Effector CD4-positive, alpha-beta T cell (primary cell): ENCODE measurements at places on chromosomes 16 and 17.

DNA sequence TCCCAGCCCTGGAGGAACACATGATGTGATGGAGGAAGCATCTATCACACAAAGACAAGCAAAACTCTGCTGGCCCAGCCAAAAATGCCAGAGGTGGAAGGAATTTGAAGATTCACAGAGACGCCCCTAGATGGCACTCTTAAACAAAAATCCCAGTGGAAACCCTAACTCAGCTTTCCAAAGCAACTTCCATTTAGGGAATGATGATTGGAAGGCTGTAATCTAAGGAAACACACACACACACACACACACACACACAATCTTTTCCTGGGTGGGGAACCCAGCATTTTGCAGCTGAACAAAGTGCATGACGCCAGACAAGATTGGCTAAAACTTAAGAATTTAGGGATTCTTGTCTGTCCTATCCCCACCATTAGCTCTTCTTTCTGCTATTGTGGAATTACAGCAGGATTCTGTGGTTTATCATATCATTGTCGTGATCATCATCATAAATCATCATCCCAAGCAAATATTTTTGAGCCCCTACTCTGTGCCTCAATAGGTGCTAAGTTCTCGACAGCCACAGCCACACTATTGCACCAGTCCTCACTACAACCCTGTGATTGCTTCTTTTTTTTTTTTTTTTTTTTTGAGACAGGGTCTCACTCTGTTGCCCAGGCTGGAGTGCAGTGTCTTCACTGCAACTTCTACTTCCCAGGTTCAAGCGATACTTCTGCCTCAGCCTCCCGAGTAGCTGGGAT lies 1.6 kb upstream of the LDAF1 start:
- no peak for DNase-seq

- DNase-seq, result no peak
These were observed 230.7 kb downstream of the IRX3 start for GRCh38 chr16:54055864-54056263.

- peak; percentile 84 for DNase-seq
These were observed 4.3 kb downstream of the VAMP2 start for GRCh38 chr17:8158267-8159031.

- DNase-seq, result no peak
These were observed 12.1 kb upstream of the ZNF423 start for GRCh38 chr16:49867796-49868668.

DNA sequence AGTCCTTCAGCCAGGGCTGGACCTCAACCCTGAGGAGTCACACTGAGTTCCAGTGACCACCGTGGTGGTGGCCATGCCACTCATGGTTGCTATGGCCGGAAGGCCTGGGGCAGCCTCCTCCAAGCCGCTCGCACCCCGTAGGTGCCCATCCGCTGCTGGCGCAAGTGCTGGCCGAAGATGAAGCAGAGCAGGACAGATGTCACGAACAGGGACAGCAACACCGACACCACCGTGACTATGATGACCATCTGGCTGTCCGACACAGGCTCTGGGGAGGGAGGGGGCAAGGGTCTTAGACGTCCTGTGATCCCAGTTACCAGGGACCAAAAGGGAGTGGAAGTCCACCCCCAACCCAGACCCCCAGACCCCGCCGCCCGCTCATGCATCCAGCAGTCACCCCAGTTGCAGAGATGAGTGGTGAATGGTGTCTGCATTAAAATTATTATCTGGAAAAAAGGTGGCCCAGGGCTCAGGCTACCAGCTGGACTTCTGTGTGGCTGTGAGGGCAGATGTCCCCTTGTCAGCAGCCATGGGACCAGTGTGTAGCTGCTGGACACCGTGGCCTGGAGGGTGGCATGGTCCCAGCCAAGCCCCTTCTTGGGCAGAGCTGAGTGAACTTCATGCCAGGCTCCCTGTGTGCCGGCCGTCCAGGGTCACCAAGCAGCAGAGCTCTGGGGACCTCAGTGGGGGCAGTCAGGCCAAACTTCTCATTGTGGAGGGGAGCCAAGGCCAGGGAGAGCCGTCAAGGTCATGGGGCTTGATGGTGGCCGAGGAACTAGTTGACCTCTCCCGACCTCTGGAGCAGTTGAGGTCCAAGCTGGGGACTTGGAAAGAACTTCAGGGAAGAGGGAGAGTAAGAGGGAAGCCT lies 4.7 kb downstream of the PRR29 start:
- no peak for DNase-seq

GRCh38 chr17:29116804-29117753 lies 63.1 kb downstream of the MYO18A start:
- DNase-seq, result peak; percentile 75

- DNase-seq, result no peak
These were observed 324.1 kb downstream of the ZFHX3 start for GRCh38 chr16:72723781-72724180.

DNA sequence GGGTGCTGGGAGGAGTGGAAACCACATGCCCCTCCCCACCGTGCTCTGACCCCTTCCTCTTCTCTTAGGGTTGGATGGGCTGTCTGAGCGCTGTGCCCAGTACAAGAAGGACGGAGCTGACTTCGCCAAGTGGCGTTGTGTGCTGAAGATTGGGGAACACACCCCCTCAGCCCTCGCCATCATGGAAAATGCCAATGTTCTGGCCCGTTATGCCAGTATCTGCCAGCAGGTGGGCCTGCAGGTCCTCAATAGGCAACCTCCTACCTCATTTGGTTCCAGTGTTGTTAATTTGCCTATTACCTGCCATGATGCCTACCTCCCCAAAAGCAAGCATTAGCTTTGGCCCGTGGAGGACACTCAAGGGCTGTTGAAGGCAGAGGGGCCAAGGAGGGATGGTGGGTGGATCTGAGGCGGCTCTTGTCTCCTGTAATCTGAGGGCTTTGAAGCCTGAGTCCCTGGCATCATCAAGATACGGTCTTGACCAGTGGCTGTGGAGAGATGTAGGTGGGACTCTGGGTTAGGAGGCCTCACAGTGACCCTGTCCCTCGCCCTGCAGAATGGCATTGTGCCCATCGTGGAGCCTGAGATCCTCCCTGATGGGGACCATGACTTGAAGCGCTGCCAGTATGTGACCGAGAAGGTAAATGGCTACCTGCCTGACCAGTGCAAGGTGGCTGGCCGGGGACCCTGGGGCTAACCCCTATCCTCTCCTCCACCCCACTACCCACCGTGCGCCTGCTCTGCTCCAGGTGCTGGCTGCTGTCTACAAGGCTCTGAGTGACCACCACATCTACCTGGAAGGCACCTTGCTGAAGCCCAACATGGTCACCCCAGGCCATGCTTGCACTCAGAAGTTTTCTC lies 3.4 kb downstream of the ALDOA start:
- peak; percentile 57 for DNase-seq

GRCh38 chr16:82684256-82684655 lies 57.5 kb downstream of the CDH13 start:
- no peak for DNase-seq

DNA sequence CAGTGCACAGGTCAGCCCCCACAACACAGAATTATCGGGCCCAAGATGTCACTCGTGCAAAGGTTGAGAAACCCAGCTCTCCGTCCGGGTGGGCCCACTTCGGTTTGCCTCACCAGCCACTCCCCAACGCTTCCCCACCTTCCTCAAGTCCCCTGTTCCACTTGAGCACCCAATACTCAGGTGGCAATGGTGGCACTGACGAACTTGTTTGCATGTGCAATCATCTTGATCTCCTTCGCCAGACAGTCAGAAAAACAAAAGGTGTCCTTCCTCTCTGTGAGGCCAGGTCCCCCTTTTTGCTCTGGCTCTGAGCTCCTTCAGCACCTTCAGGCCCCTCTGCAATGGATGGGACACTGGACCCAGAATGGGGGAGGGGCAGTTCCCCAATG lies 3.7 kb downstream of the GGA2 start:
- no peak for DNase-seq

DNA sequence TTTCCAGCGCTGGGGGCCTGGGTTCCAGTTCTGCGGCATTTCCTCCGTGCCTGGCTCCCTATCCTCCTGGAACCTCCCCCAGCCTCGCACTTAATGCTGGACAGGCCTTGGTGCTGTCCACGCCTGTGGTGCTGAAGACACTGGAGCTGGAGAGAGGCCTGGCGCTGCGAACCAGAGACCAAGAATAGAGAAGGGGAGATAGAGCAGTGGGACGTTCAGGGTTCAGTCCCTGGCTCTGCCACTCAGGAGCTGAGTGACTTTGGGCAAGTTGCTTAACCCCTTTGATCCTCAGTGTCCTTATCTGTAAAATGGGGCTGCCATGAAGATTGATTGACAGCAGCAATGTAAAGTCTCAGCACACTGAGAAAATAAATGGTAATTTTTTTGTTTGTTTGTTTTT lies 11.9 kb downstream of the SBK1 start:
- DNase-seq, result no peak

- DNase-seq, result no peak
These were observed 148.1 kb upstream of the HS3ST3A1 start for GRCh38 chr17:13749891-13750235.

GRCh38 chr17:58332778-58333735 lies 4.5 kb upstream of the TSPOAP1 start:
- DNase-seq, result no peak

GRCh38 chr17:66547151-66547865 lies 244.9 kb downstream of the PRKCA start:
- no peak for DNase-seq

GRCh38 chr17:69350911-69351310 lies 24.0 kb upstream of the ABCA5 start:
- no peak for DNase-seq

DNA sequence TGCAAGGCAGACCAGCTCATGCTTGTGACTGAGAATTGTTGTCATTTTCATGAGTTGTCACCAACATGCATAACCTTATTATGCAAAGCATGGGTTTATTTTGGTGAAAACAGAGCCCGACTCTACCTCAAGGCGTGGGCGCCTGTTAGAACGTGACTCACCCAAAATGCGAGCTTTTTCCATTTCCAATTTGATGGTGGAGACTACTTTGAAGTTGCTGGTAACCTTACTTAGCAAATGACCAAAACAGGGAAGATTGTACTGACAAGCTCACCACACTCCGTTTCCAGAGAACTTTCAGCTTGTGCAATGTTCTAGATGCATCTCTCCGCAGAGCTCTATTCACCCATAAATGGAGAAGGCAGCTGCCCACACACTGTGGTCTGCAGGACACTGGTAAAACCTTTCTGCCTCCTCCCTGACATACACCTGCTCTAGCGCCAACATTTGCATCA lies 284.5 kb downstream of the MAF start:
- DNase-seq, result no peak

DNA sequence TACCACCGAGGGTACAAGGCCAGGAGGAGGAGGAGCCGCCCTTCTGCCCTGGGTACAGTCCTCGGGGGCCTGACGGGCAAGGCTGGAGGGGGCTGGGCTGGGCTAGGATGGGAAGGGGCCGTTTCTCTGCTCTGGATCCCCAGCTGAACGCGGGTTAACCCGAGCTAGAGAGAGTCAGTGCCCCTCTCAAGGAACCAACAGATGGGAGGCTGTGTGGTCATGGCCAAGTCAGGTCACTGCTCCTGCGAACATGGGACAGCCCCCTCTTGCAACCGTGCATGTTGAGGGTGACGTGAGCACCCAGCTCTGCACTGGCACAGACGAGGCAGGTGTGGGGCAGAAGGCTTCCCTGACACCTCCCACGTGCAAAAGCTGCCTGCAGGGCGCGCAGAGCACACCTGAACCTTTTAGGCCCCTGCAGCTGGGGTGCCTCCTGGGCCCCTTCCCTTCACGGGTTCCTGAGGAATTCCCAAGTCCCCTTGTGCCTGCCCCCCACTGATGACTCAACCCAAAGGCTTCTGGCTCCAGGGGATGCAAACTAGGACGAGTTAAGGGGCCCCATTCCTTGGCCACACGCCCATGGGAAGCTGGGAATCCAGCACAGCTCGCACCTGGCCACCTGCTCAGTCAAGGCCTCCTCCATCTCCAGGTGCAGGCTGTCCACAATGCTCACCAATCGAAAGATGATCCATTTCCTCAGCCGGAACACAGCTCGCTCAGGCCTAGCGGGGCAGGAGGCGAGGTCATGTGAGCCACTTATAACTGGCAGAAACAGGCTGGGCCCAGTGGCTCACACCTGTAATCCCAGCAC lies 6.3 kb downstream of the MYBBP1A start:
- no peak for DNase-seq

DNA sequence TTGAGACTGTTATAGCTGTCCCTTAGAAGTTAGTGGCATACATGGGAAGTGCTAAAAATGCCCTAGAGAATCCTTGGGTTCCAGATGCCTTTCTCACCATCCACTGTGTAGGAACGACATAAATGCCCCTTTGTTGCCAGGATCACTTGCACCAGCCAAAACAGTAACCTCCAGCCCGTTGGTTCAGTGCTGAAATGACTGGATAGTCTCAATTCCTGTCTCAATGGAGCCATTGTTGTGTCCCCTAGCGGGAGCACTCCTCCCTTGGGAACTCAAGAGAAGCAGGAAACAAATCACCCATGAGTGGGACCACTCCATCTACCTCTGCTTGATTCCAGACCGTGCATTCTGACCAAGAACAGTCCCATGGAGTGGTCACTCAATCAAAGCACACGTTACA lies 23.1 kb downstream of the MPHOSPH6 start:
- no peak for DNase-seq

DNA sequence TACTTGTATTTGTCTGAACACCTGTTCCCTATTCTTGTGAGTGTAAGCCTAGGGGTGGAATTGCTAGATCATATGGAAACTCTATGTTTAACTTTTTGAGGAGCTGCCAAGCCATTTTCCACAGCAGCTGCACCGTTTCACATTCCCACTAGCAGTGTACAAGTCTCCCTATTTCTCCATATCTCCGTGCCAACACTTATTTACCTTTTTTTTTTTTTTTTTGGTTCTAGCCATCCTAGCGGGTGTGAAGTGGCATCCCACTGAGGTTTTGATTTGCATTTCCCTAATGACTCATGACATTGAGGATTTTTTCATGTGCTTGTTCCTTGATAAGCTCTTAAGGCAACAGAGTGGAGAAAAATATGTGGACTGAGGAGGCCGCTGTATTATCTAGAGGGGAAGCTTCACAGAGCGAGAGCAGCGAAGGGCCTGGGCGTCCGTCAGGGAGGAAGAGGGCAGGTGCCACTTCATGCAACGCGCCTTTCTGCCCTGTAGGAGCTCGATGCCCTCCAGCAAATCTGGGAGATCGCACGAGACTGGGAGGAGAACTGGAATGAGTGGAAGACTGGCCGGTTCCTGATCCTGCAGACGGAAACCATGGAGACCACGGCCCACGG lies 50.0 kb downstream of the DNAH2 start:
- no peak for DNase-seq

- DNase-seq, result no peak
These were observed 32.8 kb downstream of the TBC1D16 start for GRCh38 chr17:80002690-80003490.
